Skeletal muscle cell (primary cell): ENCODE measurements at places on chromosomes 2 and 18.

- no peak for DNase-seq
Observed at GRCh38 chr2:26148501-26148900, 24.4 kb upstream of the GAREM2 start.

GRCh38 chr2:73285159-73285739, 971 bp upstream of the FBXO41 start:
- no peak for DNase-seq

DNA sequence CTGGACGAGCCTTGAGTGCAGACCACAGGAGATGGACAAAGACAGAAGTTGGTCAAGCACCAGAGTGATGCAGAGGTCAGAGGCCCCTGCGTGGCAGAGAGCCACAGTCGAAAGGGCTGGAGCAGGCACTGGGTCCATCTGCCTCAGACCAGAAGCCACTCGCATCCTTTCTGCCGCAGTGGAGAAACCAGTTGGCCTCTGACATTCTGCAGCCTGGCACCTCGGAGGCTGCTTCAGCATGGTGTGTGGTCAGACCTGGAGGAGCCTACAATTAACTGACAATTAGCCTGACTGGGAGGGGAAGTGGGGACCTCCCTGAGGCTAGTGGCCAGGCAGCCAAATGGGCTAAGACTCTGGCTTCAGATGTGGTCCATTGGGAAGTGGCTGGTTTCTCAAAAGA, 111.1 kb downstream of the SGPP2 start:
- no peak for DNase-seq

GRCh38 chr18:31595121-31595771, 3.6 kb downstream of the TTR start:
- no peak for DNase-seq

GRCh38 chr2:111220962-111221361, 100.2 kb downstream of the BCL2L11 start:
- no peak for DNase-seq

DNA sequence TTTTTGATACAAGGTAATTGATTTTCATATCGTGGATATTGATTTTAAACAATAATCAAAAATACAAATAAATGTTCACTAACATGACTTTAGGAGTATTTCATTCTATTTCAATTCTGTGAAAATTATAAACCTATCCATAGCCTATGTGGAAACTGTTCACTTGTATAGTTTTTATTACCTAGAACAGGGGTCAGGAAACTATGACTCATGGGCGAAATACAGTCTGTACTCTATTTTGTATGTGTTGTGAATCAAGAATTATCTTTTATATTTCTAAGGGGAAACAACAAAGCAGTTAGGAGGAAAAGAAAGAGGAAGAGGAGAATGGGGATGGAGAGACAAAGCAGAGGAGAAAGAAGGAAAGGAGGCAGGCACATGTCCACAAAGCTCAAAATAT, 181.7 kb upstream of the VRK2 start:
- no peak for DNase-seq

- no peak for DNase-seq
Observed at GRCh38 chr2:180944372-180944771, 36.0 kb upstream of the UBE2E3 start.

DNA sequence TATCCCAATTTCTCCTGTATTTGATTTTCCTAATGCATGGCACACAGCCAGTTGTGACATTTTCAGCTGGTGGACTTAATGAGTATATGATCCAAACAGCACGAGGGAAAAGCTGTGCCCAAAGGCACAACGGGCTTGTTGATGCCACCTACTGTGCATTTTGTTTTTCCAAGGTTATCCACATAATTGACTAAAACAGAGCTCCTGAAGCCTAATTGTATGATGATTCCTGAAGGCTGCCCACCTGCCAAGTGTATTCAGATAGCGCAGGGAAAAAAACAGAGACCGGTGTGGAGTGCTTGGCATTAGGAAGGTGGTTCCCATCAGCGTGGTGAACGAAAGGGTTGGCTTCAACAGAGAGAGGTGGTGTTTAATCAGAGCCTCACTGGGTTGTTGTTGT, 14.9 kb downstream of the RBMS1 start:
- no peak for DNase-seq

DNA sequence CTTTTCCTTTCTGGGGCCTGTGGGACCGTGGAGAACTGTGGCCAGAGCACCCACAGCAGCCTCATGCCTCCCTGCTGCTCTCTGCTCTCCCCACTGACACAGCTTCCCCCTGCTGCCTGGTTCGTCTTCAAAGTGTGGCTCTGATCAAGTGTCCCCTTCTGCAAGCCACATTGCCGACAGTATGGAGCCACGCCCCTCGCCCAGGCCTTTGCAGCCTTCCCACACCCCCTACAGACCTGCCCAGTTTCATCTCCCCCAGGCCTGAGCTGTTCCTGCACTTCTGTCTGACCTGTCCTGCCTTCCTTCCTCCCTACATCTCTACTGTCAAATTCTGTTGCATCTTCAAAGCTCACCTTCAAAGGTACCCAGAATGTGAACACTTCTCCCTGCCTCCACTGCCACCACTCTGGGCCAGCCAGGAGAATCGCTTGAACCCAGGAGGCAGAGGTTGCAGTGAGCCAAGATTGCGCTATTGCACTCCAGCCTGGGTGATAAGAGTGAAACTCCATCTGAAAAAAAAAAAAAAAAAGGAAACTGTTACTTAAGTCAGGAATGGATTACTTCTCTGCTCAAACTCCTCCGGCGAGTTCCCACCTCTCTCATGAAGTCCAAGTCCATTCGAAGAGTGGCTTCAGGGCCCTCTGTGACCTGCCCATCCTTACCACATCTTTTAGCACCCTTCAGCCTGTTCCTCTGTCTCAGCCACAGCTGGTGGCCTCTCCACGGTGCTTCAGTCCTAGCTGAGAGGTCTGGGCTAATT, 29.0 kb upstream of the CATIP start:
- no peak for DNase-seq

DNA sequence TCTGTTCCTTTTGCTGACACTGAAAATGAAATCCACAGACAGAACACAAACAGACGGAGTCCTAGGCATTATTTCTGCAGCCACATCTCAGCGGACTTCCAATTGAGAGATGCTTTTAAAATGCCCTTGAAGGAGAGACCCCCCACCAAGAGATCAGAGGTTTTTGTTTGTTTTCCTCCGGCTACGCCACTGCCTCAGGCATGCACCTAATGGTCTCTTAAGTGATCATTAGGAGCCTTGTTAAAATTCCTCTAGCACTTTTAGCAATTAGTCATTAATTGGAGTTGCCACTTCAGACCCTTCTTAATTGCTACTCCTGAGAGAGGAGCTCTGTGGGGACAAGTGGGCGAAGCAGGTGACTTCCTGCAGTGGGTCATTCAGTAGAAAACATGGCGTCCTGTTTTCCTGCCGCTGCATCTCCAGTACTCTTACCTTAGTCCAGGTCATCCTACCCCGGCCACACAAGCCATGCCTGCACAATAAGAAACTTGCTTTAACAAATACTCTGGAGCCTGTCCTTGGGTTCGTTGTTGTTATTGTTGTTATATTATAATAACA, 257.7 kb upstream of the CHAC2 start:
- DNase-seq, result no peak

DNA sequence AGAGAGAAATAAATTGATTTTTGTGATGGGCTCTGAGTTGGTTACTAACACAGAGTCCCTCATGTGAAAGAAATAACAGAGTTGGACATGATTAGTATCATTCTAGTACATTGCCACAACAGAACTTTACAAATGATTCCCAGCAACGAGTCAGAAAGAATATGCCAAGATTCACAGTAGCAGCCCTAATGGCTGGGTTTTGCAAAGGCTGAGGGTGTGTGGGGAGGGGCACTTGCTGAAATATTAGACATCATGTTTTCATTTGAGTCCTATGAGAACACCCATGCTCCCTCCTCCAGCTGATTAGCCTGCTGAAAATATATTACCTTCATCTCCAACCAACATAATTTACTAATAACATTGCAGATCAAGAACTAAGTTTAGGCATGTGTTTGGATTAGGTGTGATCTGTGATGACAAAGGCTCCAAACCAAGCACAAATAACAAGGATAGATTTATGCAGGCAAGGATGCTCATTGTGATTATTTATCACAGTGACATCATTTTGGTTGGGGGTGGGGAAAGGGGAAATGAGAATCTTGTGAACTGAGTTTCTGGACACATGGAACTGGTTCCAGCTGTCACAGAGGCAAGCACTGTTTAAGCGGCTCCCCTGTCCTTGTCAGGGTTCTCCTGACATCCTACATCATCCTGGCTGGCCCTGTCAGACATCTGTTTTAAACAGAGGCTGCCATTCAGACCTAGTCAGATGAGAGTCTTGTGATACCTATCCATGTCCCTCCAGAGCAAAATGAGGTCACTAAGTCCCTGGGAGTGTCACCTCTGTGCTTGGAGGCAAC, 205.8 kb upstream of the NCKAP5 start:
- no peak for DNase-seq

DNA sequence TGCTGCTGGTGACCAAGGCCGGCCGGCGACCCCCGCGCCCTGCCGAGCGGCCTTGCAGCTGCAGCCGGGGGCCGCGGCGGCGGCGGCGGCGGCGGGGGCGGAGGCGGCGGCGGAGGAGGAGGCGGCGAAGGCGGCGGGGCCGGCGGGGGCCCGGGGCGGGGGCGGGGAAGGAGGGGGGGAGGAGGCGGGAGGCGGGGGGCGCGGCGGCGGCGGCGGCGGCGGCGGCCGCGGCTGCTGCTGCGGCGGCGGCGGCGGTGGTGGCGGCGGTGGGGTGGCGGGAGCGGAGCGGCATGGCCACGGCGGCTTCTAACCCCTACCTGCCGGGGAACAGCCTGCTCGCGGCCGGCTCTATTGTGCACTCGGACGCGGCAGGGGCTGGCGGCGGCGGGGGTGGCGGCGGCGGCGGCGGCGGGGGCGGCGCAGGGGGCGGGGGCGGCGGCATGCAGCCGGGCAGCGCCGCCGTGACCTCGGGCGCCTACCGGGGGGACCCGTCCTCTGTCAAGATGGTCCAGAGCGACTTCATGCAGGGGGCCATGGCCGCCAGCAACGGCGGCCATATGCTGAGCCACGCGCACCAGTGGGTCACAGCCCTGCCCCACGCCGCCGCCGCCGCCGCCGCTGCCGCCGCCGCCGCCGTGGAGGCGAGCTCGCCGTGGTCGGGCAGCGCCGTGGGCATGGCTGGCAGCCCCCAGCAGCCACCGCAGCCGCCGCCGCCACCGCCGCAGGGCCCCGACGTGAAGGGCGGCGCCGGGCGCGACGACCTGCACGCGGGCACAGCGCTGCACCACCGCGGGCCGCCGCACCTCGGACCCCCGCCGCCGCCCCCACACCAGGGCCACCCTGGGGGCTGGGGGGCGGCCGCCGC, 1.5 kb downstream of the POU3F3 start:
- no peak for DNase-seq

DNA sequence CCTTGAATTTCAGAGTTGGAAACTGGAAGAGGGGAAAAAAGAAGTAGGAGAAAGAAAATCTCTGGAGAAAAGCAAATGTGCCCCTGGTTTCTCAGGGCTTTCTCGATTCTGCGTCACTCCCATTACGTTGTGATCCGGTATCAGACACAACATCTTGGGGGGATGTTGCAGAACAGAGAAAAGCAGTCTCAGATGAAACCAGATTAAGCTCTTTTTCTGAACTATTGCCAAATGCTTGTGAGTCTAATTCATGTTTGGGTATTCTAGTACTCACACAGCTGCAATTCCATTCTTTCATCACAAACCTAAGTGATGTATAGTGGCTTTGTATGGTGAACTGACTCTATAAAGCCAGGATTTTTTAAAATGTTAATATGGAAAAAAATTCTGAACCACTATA, 233.2 kb downstream of the TCF4 start:
- DNase-seq, result peak; percentile 45

GRCh38 chr2:177708106-177708505, 315.5 kb downstream of the AGPS start:
- DNase-seq, result no peak

DNA sequence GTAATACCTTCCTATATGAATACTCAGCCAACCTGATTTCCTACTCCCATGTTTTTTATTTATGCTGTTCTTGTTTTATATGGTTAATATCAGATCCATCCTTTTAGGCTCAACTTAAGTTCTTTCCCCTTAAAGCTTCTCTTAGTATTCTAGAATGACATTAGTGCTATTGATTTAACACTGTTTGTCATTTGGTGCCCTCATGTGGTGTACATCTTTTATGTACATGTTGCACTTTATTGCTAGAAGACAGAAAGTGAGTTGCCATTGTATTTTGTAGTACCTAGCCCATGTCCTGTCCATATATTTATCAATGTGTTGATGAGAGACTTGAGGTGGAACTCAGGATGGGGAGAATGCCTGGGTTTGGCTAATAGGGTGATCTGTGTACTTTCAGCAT, 2.5 kb downstream of the HTRA2 start:
- DNase-seq, result no peak

DNA sequence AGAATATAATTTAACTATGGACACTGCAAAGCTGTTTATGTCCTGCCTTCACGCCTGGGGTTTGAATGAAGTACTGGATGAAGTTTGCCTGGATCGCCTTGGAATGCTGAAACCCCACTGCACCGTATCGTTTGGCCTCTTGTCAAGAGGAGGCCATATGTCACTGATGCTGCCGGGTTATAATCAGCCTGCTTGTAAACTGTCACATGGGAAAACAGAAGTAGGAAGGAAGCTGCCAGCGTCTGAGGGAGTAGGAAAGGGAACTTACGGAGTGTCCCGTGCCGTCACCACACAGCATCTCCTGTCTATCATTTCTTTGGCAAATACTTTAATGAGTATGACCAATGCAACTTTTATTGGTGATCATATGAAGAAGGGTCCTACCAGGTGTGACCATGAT, 105.8 kb downstream of the WDR7 start:
- DNase-seq, result no peak

- no peak for DNase-seq
Observed at GRCh38 chr18:70520867-70521266, 232.0 kb downstream of the SOCS6 start.

- DNase-seq, result no peak
Observed at GRCh38 chr2:240926516-240927389, 20.6 kb downstream of the CROCC2 start.

DNA sequence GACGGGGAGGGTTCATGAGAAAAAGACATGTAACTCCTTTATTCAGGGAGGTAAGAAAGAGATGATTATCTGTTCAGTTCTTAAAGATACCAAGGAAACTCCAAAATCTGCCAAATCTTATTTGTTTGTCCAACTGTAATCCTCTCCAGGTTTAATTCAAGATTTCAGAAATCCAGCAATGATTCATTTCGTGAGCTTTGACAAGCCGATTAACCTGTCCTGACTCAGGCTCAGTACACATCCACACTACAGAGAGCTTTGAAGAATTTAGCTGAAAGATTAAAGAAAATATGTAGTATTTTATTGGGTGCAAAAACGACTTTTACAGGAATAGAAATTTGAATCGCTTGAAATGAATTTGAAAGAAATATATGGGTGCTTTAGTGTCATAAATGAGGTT, 1.1 kb downstream of the SPAG16 start:
- DNase-seq, result no peak

GRCh38 chr2:128577141-128577930, 258.7 kb upstream of the HS6ST1 start:
- DNase-seq, result no peak

DNA sequence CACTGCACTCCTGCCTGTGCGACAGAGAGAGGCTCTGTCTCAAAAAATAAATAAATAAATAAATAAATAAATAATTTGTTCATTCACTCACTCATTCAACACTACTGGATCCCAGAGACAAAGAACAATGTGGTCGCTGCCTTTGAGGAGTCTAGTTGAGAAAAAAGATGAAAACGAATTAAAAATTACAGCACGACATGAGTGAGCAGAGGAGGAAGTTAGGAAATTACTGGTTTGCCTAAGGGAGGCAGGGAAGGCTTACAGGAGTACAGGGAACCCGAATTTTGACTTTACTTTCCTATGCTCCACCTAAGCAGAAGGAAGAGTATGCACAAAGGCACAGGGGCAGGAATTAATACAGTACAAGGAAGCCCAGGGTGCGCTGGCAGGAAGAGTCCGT, 4.2 kb upstream of the KCMF1 start:
- DNase-seq, result no peak
